ENCODE measurements at places on chromosomes 4 and X.

DNA sequence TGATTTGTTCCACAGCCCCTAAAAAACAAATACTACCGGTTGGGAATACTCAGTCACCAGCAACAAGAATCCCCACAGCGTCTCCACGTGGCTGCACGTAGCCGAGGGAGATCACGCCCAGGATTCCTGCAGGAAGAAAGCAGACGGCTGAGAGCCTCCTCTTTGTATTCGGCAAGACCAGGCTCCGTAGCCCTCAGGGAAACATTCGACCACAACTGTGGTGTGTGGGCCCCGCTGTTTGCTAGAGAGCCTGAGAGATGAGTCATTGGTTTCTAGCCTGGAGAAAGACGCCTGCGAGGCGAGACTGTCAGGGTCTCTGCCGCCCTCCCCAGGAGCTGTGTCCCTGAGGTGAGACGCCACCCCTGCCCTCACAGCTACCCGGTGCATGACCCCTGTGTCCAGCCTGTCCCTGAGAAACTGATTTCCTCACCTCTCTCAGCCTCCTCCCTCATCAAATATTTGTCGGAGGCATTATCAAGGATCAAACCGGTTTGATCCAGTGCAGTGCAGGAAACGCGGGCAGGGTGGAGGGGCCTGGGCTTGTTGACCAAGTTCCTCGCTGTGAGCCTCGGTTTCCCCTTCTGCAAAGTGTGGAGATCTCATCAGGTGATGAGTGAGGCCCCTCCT is 4.7 kb upstream of the S100P start:
- DNase-seq, result peak; percentile 60

DNA sequence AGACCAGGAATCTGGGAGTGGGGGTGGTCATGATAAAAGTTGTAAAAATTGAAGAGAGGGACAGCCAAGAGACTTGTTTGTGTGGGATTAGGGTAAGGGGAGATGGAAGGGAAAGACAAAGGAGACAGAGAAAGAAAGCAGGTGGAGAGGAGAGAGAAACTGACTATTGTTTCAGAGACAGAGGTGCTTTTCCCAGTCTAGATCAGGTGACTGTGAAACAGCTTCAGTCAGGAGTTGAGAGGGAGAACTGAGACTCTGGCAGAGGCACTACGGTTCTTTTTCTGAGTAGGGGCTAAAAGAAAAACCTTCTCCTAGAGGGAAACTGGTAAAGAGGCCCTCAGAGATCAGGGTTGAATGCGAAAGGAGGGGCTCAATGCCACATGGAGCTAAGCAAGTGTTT is 106.4 kb downstream of the KDR start:
- DNase-seq, result no peak

- DNase-seq, result peak; percentile 16
These were observed 31.2 kb downstream of the PHEX start for GRCh38 chrX:22063284-22063683.

- peak; percentile 18 for DNase-seq
These were observed 145.4 kb upstream of the HUWE1 start for GRCh38 chrX:53831662-53832635.

GRCh38 chrX:6184900-6185515 is 43.7 kb downstream of the NLGN4X start:
- no peak for DNase-seq

DNA sequence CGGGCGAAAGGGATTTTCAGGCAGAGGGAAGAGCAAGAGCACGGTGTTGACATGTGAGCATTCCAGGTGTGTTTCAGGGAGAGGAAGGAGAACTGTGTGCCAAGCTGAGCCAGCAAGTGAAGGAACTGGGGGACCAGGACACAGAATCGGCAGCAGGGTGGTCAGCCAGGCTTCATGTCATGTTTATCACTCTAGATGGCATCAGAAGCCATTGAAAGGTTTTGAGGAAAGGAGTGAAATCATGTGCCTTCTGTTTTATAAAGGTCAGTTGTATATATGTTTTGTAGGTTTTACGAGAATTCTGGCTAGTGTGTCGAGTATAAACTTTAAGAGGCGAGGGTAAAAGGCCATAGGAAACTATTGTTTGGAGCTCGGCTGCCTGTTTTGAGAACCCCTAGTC is 682.3 kb downstream of the TRIML1 start:
- no peak for DNase-seq

DNA sequence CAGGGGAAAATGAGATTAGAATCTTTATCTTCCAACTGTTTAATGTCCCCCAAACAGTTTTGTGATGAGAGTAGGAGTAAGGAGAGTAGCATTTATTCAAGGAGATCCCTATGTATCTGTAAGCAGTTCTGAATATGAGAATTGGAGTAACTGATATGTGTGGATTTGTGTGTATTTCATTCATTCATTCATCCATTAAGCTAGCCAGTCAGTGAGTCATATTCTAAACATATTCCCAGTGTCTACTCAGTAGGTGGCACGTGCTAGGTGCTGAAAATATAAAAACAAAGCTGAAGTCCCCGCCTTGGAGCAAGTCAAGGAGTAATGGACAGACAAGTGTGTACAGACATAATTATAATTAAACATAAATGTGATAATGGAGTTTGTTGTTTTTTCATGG is 12.4 kb upstream of the STX18 start:
- no peak for DNase-seq

GRCh38 chr4:142043509-142043908 is 407.1 kb downstream of the IL15 start:
- no peak for DNase-seq

GRCh38 chrX:109872021-109872732 is 130.7 kb upstream of the TMEM164 start:
- DNase-seq, result no peak

GRCh38 chr4:152696764-152697261 is 17.0 kb upstream of the TMEM154 start:
- peak; percentile 21 for DNase-seq

- DNase-seq, result no peak
These were observed 91.5 kb downstream of the LNX1 start for GRCh38 chr4:53499791-53500190.

DNA sequence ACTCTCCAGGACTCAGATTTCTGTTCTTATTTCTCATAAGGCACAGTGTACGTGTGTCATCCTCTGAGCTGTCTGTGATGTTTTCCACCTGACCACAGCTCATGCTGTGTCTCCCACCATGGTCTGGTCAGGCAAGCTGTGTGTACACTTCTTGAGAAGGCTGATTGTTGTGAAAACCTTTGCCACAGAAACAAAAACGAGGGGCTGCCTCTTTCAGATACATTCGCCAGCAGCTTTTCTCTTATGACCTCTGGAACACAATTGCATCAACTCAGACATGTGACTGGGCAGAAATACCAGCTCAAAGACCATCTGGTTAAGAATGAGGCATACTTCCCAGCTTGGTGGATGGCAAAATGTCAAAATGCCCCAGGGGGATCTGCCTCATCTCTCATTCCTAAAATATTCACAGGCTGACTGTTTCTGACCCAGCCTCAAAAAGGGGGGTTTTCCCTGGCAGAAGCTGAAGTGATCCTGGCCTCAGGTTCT is 46.1 kb downstream of the PGRMC2 start:
- no peak for DNase-seq

- no peak for DNase-seq
These were observed 78.7 kb upstream of the TET2 start for GRCh38 chr4:105067946-105068345.

DNA sequence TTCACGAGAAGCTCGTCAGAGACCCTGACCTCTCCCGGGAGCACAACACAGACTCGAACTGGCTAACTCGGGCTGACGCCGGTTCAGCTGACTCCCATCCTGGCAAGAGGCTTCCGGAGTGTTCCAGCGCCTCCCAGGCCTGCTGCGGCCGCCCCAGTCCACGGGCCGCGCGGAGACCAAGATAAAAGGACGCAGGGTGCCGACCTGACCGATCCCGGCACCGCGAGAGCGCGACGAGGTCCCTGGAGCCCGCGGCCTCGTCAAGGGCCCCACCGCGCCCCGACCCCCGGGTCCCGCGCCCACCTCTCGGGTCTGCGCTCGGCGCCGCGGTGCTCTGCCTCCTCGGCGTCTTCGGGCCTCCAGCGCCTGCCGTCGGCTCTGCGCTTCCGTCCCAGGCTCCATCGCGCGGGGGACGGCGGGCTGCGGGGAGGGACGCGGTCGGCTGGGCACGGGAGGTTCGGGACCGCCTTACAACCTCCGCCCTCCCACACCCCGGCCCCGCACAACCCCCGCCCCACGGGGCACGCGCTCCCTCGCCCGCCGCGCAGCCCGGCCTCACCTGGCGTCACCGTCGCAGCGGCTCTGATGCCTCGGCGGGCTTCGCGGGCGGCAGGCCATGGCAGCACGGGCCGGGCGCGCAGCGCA is 426 bp downstream of the SLBP start:
- peak; percentile 39 for DNase-seq

DNA sequence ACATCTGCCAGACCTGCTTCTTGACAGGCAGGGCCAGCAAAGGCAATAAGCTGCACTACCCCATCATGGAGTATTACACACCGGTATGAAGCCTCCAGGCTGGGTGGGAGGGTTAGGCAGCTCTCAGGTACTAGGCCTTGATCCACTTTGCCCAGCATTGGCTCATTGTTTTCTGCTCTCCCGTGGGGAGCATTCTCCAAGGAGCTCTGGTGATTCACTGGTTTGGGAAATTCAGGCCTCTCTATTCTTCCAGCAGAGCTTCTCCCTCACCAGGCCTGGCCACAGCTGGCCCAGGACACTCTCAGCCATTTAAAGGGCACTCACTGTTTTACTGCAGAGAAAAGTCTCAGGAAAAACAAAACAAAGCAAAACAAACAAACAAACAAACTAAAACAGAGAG is 33.0 kb downstream of the DRP2 start:
- DNase-seq, result no peak

GRCh38 chr4:9994246-9994847 is 26.9 kb downstream of the SLC2A9 start:
- no peak for DNase-seq

DNA sequence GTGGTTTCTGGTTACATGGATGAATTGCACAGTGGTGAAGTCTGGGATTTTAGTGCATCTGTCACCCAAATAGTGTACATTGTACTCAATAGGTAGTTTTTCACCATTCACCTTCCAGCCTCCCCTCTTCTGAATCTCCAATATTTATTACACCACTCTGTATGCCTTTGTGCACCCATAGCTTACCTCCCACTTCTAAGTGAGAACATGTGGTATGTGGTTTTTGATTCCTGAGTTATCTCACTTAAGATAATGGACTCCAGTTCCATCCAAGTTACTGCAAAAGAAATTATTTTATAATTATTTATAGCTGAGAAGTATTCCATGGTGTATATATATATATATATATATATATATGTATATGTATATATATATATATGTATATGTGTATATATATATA is 155.8 kb downstream of the HHIP start:
- no peak for DNase-seq

DNA sequence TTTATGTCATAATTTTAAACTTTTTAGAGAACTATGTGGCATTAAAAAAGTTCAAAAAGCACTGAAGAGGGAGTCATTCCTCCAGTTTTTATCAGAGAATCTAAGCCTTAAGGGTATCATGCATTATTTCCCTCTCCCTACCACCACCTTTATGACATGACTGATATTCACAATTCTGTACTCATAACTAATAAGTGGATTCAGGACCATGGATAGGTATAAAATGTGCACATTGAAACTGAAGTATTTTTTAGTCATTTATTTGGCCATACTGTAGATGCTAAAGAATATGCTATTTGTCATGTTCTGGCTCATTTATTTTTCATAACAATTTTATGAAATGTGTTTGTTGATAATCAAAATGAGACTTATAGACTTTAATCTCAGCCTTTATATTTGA is 897.5 kb upstream of the AGA start:
- no peak for DNase-seq

- no peak for DNase-seq
These were observed 99.4 kb upstream of the PGRMC2 start for GRCh38 chr4:128386761-128387599.

DNA sequence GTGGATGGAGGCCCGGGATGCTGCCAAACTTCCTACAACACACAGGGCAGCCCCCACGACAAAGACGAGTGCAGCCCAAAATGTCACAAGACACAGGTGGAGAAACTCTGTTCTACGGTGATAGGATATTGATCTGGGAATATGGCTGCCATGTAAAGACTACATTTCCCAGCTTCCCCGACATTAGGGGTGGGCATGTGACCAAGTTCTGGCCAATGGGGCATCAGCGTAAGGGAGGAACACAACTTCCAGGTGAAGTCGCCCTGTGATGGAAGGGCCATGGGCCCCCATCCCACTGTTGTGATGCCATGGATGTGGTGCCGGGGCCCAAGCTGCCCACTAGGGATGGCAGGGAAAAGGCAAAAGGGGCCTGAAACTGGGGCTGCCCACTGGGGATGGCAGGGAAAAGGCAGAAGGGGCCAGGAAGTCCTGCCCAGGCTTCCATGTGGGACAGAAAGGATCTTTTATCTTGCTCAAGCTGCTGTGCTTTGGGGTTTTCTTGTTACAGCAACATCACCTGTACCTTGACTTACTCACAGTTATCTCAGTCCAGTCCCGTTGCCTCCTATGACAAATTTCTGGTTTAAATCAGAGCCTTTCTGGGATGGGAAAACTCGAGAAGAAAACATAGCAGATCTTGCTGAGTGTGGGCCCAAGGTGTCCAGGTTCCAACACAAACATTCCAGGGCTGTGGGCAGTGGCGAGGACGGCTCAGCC is 9.7 kb upstream of the ADRA2C start:
- DNase-seq, result no peak

- no peak for DNase-seq
These were observed 129.2 kb downstream of the FHDC1 start for GRCh38 chr4:153065276-153065675.

DNA sequence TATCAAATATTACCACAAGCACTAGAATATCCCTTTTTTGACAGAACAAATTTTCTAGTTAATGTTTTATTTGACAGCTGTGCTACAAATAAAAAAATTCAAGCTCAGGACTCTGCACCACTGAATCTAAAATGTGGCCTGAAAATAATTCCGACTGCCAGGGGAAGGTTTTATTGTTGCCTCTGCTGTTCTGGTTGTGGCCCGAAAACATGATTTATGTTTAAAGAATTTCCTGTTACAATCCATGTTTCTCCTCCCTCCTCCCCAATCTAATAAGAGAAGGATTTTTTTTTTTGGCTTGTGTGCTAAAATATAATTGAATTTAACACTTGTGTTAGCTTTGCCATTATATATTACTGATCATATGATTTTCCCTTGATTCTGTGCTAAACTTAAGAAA is 227.8 kb downstream of the DCLK2 start:
- no peak for DNase-seq

- DNase-seq, result no peak
These were observed 232.3 kb downstream of the PABPC4L start for GRCh38 chr4:133969202-133969848.
